Chondrocyte (in vitro differentiated cells): ENCODE measurements at places on chromosomes 1 and 21.

GRCh38 chr1:117130526-117130925, 9.0 kb upstream of the TRIM45 start:
- no peak for DNase-seq

GRCh38 chr1:236164273-236164672, 21.9 kb downstream of the GPR137B start:
- no peak for DNase-seq

DNA sequence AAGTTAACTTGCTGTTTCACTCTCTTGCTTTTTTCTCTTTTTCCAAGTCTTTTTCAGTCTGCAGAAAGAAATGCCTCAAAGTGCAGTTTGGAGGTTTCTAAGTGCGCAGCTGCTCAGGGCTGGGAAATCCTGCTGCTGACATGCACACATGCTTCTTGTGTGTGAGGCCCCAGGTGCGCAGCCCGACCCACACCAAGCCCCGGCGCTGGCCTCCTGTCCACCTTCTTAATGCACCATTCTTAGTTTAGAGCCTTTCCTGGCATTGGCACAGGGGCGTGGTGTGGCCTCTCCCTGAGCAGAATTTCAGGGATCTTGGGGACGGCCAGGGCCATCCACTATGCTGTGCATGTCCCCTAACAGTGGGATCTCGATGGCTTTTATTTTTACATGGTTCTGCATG, 315.2 kb downstream of the CAMTA1 start:
- DNase-seq: no peak

DNA sequence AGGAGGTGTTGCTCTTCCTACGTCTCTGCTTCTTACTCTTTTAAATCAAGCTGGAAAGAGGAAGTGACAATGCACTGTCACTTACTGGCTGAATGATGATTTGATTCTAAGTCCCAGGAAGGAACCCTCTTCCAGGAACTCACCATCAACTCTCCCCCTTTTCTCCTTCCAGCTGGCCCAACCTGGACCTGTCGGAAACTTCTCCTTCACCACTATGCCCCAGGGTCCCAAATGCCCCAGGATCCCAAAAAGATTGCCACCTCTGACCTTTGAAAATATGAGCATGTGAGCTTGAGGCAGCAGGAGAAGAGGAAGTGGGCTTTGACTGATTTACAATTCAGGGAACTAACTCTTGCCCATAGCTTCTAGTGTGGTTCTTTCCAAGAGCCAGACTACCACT, 5.3 kb upstream of the ADAMTS5 start:
- DNase-seq: no peak

DNA sequence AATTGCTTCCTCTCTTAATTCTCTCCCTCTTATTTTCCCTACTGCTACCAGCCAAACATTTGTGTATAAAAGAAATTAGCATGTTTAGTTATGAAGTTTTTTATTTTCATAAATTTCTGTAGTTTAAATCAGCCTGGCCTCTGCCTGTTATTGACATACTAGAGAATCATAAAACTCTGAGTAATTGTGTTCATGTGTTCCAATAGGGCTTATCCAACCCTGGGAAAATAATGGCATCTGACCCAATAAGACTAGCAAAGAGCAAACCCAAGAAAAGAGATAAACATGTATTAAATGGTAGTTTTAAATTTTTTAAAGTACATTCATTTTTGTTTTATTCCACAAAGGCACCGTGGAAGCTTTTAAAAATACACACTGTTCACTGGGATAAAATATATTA, 404.3 kb downstream of the HLX start:
- DNase-seq: no peak

- no peak for DNase-seq
Measured at GRCh38 chr1:207891148-207891547, 19.8 kb downstream of the CD34 start.

DNA sequence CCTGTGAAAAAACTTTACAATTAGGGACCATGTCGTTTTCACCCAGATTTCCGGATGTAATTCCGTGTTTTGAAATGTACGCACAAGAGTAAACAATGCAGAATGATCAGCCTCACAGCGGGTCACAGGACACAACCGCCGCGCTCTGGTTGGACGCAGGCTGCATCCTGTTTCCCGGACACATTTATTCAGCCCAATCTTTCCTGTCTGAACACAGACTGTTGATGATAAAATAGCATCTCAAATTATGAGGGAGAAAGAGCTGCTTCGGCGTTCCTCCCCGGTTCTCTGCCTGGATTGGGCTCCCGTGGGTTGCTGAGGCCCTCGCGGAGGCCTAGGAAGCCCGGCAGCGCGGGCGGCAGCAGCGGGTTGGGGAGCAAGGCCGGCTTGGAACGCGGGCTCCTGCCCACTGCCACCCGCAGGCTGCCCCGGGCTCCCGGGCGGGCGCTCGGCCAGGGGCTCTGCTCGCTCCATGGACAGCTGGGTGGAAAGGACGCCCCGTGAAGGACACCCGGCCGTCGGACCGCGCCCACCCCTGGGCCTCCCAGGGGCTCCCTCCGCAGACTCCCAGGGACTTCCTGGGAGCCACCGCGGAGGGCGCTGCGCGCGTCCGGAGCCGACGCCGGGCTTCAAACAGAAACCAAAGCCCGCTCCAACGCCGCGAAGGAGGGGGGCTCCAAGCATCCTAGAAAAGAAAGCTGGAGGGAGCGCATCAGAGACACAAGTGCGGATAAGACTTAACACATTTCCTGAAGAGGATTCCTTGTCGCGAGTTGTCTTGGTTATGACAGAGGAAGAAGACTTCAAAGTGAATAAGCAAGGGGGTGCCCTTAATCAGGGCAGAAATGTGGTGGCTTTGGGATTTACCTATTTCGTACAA, 122.3 kb downstream of the ESRRG start:
- DNase-seq: peak; percentile 83

DNA sequence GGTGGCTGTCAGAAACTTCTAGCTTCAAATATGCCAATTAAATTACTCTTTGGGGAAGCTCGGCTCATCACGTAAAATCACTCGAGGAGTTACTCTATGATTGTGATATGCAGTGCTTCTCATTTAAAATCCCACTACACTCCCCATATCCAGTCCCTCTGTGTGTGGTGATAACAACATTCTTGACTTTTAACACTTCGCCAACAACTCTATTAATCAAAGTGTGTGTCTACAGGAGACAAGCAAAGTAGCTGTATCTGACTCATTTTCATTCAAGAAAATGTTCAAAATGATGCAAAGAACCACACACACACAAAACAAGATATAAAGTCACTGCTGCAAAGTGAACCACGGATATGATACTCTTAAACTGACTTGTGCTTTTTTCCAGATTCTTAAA, 341.3 kb downstream of the DSCAM start:
- no peak for DNase-seq

- DNase-seq: no peak
Measured at GRCh38 chr1:204904228-204904810, 33.7 kb downstream of the NFASC start.

DNA sequence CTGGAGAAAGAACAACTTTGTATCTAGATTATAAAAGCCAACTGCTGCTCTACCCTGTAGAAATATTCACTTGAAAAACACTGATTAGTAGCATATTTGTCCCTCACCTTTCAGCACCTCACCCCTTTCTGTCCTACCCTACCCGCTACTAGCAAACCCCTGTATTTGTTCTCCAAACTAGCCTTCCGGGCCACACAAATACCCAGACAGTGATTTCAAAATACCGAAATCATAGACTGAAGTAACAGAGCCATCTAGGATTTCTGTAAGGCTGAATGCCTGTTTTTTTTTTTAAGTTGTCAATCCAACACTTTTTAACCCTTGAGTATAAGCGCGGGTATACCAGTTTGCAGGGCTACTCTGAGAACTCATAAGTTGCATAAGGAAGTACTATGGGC, 398 bp upstream of the DPT start:
- no peak for DNase-seq

GRCh38 chr1:175361476-175361875, 168.9 kb upstream of the KIAA0040 start:
- DNase-seq: no peak

GRCh38 chr1:1853593-1854257, 37.2 kb downstream of the GNB1 start:
- no peak for DNase-seq

GRCh38 chr1:233497679-233498078, 116.2 kb upstream of the KCNK1 start:
- DNase-seq: no peak

DNA sequence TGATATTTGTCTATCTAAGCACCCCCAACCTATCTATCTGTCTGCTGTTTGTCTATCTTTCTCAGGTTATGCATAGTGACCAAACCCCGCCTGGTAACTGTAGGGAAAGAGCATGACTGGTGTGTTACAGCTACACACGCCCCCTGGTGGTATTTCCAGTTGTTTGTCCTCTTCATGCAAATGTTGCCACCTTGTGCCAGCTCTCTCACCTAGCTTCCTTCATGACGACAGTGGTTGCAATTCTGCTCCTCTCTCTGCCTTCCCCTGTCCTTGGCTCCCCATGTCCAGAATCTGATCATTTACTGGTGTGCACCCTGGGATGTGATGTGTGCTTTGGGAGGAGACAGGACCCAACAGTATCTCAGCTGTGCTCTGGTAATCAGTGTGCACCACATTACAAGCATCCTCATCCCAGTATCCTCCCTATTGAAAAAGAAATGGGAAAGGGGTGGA, 8.1 kb upstream of the INKA2 start:
- no peak for DNase-seq

DNA sequence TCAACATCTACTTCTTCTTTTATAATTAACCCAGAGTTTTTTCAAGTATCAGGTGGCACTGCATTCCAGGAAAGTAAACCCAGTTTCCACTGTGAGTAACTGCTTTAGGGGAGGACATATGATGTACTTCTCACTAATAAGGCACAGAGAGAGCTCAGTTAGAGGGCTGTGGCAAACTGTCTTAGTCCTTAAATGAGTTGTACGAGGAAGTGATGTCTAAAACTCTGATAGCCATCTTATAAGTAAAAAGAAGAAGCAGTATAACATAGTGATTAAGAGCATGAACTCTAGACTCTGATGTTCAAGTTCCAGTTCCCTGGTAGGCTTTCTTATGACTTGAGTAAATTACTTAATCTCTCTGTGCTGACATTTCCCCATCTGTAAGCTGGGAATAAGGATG, 58.7 kb upstream of the PTGS2 start:
- DNase-seq: no peak

- no peak for DNase-seq
Measured at GRCh38 chr21:31538816-31539215, 120.7 kb upstream of the SOD1 start.

DNA sequence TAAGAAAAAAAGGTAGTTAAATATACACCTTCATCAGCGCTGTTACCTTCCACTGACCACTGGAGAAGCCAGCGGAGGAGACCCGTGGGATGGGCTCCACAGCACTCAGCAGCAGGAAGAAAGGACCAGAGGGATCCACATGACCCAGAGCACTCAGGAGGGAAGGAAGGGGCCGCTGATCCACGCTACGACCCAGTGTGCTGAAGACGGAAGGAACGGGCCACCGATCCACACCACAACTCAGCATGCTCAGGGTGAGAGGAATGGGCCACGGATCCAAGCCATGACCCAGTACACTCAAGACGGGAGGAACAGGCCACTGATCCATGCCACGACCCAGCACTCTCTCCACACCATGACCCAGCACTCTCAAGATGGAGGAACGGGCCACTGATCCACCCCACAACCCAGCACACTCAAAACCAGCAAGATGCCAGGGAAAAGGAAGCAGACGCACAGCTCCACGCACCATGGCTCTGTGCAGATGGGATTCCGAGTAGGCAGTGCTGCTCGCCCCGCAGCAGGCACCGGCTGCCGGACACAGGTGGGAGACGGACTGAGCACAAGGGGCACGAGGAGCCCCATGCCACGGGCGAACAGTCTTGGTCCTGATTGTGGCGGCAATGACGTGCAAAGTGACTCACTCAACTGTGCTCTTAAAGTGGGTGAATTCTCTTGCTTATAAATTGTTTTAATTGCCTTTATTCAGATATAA, 8.7 kb downstream of the WRAP73 start:
- DNase-seq: peak; percentile 81

DNA sequence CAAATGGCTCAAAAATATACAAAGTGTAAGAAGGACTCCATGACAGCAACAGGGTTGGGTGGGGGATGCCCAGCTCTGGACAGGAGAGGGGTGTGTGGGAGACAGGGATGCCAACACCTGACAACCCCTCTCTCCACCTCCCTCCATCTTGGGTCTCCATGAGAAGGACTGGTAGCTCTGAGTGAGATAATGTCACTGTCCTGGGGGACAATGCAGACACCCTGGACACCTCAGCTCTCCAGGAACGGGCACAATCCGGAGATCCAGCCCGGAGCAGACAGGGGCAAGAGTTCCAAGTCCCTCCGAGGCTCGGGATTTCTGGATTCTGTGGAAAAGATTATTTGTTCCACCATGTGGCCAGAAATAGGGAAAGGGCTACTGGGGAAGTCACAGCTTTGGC, 122.5 kb downstream of the GLIS1 start:
- DNase-seq: peak; percentile 59

GRCh38 chr1:180951186-180951745, 38.6 kb downstream of the KIAA1614 start:
- peak; percentile 80 for DNase-seq

GRCh38 chr1:36576118-36576517, 93.4 kb upstream of the CSF3R start:
- peak; percentile 82 for DNase-seq

DNA sequence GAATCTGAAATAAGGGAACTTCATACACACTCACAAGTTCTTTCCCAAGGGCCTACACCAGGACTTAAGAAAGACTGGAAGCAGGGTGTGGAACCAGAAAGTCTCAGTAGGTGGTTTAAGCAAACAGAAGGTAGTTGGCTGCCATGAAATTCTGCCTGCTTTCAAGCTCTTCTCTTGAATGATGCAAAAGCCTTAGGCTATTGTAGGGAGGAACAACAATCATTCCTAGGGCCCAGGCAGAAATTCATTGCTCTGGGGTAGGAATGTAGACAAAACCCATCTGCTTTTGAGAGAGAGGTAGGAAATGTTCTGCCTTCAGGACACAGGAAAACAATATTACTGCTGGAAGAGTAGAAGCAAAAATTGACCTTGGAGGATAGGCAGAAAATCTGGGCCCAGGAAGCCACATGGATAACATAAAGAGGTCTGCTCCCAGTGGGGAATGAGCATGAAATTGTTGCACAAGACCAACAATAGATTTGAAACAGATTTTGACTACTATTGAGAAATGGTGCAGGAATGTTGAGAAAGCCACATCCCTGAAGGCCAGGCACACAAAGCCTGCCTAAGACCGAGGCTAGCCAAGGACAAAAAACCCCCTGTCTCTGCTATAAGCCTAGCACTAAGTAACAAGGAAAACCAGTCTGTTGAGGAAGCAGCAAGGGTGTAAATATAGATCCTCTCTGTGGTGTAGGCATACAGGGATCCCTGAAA, 22.7 kb upstream of the SFT2D2 start:
- DNase-seq: no peak

DNA sequence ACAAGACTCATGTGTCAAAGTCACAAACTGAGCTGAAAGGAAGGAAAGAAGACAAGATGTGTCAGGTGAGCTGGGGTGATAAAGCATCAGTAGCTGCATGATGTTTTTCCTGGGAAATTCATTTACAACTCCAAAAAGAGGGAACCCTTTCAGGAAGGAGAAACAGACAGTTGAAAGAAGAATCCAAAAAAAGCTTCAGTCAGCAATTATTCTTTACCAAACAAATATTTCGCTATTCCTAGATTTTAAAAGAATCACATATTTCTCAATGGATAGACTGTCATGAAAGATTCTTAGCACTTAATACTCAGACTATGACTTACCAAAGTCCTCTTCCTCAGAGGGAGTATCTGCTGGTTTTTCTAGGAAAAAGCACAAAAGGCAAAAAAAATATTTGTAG, 214.7 kb downstream of the SLC44A5 start:
- DNase-seq: no peak

- DNase-seq: no peak
Measured at GRCh38 chr1:212727386-212728181, 27.9 kb upstream of the BATF3 start.

- DNase-seq: no peak
Measured at GRCh38 chr1:55635856-55636255, 420.7 kb upstream of the USP24 start.
